GM04503 (cell line): ENCODE measurements at places on chromosomes 1 and 21.
A peak's percentile ranks its signal among the peaks of the same experiment; 100 is the strongest.

DNA sequence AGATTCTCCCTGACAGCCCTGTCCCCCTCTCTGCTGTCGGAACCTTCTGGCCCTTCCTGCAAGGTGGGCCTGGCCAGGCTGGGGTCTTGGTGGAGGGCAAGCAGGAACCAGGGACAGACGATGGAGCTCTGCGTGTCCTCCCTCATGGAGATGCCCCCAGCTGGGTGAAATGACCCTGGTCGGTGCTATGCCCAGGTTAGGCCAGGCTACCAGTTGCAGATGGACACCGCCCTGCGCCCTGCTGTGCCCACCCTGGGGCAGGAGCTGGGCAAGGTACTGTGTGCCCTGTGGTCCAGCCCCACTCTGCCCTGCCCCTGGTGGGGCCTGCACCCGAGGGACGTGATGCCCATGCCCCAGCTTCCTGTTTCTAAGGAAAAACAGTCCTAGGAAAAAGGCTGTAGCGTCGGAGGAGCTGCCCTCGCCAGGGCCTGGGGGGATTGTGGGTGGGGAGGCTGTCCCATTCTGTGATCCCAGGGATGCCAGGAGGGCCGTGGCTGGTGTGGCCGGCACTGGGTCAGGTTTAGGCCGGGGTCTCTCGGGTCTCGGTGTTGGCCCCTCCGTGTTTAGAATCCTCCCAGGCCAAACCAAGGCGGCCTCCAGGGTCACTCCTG, 77.6 kb downstream of the MORN1 start:
- DNase-seq = no peak

- DNase-seq = no peak
Measured at GRCh38 chr1:16397120-16397519, 30.1 kb downstream of the SZRD1 start.

- DNase-seq = no peak
Measured at GRCh38 chr1:235093696-235094592, 34.7 kb downstream of the TOMM20 start.

GRCh38 chr21:34968414-34969333, 80.4 kb downstream of the RUNX1 start:
- DNase-seq = no peak

- no peak for DNase-seq
Measured at GRCh38 chr1:184935920-184936798, 38.1 kb downstream of the NIBAN1 start.

DNA sequence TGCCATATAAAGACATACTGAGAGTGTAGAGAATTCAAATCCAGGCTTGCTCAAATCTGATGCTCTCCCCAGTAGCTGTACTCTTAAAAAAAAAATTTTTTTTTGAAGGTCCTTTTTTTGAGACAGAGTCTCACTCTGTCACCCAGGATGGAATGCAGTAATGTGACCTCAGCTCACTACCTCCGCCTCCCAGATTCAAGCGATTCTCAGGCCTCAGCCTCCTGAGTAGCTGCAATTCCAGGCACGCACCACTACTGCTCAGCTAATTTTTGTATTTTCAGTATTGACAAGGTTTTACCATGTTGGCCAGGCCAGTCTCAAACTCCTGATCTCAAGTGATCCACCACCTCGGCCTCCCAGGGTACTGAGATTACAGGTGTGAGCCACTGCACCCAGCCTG, 28.7 kb downstream of the STYXL2 start:
- no peak for DNase-seq

- DNase-seq = no peak
Measured at GRCh38 chr21:42746593-42747275, 93.3 kb downstream of the PDE9A start.

- no peak for DNase-seq
Measured at GRCh38 chr21:43849532-43850299, 15.3 kb upstream of the AGPAT3 start.

GRCh38 chr1:76232666-76233065, 158.1 kb downstream of the ST6GALNAC3 start:
- DNase-seq = no peak

DNA sequence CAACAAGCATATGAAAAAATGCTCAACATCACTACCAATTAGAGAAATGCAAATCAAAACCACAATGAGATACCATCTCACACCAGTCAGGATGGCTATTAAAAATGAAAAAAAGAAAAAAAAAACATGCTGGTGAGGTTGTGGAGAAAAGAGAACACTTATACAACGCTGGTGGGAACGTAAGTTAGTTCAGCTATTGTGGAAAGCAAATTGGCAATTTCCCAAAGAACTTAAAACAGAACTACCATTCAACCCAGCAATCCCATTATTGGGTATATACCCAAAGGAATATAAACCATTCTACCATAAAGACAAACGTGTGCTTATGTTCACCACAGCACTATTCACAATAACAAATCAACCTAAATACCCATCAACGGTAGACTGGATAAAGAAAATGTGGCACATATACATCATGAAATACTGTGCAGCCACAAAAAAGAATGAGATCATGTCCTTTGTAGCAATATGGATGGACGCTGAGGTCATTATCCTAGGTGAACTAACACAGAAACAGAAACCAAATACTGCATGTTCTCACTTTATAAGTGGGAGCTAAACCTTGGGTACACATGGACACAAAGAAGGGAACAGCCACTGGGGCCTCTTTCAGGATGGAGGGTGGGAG, 49.5 kb downstream of the LYST start:
- no peak for DNase-seq

DNA sequence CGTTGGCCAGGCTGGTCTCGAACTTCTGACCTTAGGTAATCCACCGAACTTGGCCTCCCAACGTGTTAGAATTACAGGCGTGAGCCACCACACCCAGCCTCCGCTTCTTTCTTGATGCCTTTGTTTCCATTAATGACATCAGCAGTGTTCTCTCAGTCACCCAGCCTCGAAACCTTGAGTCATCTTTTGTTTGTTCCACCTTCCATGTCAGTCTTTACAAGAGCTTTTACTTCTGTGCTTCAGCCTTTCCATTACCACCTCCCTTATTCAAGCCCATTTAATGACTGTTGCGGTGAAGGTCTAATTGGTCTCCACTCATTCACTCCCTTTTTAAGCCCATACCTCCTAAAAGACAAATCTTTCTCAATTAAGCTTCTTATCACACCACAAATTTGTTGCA, 146.6 kb upstream of the ADGRL2 start:
- DNase-seq = no peak

- no peak for DNase-seq
Measured at GRCh38 chr1:8858112-8858668, 20.3 kb downstream of the ENO1 start.

- DNase-seq = no peak
Measured at GRCh38 chr1:236535662-236536161, 11.9 kb downstream of the LGALS8 start.

DNA sequence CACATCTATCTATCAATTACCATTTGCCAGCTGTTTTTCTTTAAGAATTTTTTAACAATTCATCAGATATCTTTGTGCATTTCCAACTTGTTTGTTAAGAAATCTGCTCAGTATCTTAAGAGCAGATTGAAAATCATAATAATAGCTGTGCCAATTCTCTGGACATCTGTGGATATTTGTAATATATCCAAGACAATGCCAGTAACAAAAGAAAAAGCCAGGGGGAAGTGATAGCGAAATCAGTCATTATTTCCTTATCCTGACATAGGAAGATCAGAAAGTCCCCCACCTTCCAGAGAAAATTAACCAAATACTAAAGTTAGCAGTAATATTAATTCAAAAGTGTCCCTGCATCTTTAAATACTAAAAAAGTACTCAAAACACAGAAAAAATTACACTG, 217.1 kb downstream of the RERE start:
- no peak for DNase-seq

DNA sequence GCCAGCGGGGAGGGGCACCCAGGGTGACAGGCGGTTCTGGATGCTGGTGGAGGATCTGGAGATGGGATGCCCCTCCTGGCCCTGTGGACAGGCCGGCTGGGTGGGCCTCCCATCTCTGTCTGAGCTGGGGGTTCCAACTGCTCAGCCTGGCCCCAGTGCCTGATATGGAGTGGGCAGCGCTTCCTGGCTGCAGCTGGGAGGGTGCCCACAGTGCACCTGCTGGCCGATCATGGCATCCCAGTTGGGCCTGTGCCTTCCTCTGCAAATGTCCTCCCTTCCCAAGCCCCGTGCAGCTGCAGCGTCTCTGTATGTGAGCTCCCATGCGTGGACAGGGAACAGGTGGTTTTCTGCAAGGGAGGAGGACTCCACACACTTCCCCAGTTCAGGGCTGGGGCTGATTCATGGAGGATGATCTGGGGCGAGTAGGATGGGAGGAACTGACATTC, 2.1 kb downstream of the PFKL start:
- no peak for DNase-seq

GRCh38 chr1:2545754-2546514, 10.2 kb upstream of the TNFRSF14 start:
- DNase-seq = no peak

DNA sequence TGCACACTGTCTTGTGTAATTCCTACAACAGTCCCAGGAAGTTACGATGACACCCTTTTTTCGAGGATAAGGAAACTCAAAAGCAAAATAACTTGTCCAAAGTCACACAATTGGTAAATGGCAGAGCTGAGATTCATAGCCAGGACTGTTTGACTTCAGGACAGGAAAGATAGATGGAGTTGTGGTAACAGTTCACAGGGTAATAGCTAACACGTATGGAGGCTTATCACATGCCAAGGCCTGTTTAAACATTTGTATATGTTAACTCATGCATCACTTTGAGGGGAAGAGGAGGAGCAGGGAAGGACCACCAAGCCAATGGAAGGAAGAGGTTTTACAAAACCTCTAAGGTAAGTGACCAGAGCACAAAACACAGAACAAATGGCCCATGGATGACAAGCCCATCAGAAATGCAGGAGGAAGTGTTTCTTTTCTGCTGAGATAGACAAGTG, 2.8 kb downstream of the DHCR24 start:
- no peak for DNase-seq

- peak; percentile 87 for DNase-seq
Measured at GRCh38 chr1:192485692-192486436, 89.7 kb upstream of the RGS1 start.

- DNase-seq = no peak
Measured at GRCh38 chr1:232678185-232678886, 48.4 kb upstream of the SIPA1L2 start.

DNA sequence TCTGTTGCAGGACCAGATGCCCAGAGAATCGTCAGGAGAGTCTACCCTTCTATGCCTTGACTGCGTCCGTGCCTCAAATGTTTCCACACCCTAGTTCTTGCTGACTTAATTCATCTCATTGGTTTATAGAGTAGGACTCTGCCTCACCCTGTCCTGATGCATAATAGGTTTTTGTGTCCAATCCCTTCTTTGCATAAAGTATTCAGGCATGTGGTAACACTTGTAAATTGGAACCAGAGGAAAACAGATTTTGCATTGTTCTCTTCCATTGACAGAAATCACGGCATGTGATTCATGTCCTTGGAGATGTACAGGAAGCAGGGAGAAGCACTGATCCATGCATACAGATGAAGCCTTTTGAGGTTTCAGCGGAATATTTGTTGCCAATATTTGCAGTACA, 29.5 kb downstream of the PLPPR5 start:
- no peak for DNase-seq
